Stimulated activated naive B cell treated with anti-CD40 and anti-IgM and Interleukin-4, amounts not matched to agents 10 μg/mL and 1 μg/mL and 100 μg/mL, for 72 hours (primary cell): ENCODE measurements at places on chromosomes 2 and 18.
A peak's percentile ranks its signal among the peaks of the same experiment; 100 is the strongest.

DNA sequence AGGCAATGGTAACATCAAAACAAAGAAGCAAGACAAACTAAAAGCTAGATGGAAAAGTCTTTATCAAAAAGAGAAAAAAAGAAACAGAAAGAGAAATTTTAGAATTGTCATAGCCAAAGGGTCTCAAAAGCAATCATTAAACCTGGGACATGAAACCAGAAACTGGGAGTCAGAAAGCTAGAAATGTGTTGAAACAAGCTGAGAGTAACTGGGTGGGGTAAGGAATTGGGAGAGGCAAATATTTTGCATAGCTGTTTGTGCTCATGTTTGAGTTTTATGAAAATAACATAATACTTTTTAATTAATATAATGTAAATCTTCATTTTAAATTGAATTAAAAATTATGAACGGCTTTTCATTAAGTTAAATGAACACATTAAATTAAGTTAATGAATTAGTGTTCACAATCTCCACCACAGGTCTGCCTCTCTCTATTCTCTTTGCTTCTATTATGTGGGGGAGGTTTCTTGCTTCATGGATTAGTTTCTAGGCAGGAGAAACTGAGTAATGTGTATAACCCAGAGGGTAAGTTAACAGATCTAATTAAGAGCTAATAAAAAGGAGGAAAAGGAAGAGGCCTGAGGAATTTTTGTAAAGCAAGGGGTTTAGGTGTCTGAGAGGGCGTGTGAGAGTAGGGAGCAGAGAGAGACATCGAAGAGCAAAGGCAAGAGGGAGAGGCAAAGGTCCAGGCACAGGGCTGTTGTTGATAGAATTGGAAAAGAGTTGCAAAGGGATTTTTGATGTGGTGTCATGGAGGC is 20.0 kb upstream of the SERPINB2 start:
- no peak for DNase-seq

- no peak for DNase-seq
These were observed 666.3 kb downstream of the TSN start for GRCh38 chr2:122421775-122422174.

GRCh38 chr2:1627628-1628381 is 116.5 kb downstream of the PXDN start:
- DNase-seq, result no peak

GRCh38 chr2:120546048-120546864 is 189.4 kb upstream of the GLI2 start:
- DNase-seq, result no peak

DNA sequence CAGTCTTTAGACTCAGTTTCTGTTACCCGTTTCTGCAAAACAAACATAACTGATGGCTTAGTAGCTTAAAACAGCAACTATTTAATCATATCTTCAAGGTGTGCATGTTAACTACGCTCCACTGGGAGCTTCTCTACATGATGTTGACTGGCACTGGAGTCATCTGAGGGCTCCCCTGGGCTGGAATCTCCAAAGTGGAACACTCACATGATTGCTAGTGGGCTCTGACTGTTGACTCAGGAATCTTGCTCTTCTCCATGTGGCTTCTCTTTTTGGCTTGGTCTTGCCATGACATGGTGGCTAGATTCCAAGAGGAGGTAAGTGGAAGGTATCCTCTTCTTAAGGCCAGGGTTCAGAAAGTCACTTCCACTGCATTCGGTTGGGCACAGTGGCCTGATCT is 160.8 kb downstream of the PMAIP1 start:
- no peak for DNase-seq

- DNase-seq, result no peak
These were observed 136.5 kb upstream of the ETAA1 start for GRCh38 chr2:67260343-67261277.

DNA sequence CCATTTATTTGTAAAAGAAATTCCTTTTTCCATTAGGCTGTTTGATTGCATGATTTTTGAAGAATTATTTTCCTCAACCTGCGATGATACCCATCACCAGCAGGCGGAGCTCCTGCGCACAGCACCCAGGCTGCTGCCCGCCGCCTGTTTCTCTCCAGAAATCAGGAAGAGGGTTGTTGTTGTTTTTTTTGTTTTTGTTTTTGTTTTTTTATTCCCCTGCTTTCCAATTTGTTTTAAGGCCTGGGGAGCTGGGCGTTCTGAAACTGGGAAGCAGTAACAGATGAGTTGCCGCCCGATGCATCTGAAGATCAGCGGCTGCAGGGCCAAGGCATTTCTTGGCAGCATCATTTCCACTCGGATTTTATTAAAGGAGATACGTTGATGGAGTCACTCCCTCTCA is 132.1 kb downstream of the MBP start:
- DNase-seq, result no peak

- peak; percentile 76 for DNase-seq
These were observed 38.6 kb downstream of the ADNP2 start for GRCh38 chr18:80147418-80148325.

GRCh38 chr18:50707855-50708469 is 111.9 kb downstream of the MRO start:
- no peak for DNase-seq

- DNase-seq, result no peak
These were observed 152.6 kb upstream of the TTC39C start for GRCh38 chr18:23861805-23862470.

- DNase-seq, result no peak
These were observed 17.8 kb downstream of the GMCL1 start for GRCh38 chr2:69847068-69847828.

DNA sequence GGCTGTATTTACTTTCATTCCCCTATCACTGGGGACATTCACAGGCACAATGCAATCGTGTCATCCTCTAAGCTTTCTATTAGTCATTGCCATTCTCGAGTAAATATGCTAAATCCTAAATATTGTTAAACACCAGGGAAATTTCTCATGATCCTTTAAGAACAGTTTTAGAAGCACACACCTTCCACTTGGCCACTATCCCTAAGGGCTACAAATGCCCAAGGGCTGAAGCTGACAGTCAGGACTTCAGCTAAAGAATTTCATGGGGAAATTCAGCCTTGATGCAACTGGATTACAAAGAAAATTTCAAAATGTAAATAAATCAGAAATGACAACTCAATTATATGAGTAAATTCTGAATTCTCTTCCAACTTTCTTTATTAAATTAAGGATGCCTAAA is 163.1 kb upstream of the PID1 start:
- no peak for DNase-seq

DNA sequence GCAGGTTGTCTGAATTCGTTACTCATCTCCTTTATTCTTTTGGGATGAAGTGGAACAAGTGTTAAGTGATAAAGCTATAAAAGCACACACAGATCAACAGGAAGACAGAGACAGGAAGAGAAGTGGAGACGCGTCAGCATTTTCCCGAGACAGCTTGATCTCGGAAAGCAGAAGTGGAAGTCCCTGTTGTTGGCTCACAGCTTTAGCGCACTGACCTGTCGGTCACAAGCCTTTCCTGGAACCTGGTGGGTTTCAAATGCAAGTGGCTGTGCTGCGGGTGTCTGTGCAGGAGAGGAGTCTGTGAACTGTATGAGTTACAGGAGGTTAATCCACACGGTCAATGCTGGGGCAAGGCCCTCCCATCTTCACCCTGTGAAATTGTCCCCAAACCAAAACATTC is 116.6 kb upstream of the PELI1 start:
- peak; percentile 72 for DNase-seq

DNA sequence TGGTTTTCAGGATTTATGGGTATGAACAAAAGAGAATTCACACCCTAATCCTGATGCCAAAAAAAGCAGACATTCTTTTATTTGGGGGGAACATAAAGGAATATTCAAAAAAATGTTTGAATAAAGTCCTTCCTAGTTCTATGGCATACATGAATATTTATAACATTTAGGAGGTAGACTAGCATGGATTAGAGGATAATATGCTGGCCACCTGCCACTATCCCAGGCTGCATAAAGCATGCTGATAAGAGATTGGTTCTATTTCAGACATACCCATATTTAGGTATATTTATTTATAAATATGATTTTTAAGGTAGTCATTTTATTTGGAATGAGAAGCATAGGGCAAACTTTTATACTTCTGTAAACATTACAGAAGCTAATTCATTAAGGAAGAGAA is 34.9 kb upstream of the MAP3K20 start:
- no peak for DNase-seq

DNA sequence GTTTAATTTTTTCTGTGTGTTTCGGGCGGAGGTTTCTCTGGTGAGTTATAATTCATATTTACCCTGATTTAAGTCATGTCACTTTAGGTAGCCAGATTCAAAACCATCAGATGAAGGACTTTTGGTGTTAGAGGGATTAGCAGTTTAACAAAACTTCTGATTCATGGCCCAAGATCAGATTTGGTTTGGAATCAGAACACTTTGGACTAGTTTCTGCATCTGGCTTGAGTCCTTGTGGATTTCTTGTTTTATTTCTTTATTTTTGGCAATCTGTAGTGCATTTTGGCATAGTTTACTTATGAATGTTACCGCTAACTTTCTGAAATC is 3.5 kb downstream of the NEDD4L start:
- no peak for DNase-seq

GRCh38 chr2:237701859-237702390 is 74.5 kb downstream of the LRRFIP1 start:
- no peak for DNase-seq

GRCh38 chr2:87996570-87996969 is 19.8 kb downstream of the RNU2-63P start:
- no peak for DNase-seq

GRCh38 chr18:5214583-5215351 is 17.7 kb upstream of the AKAIN1 start:
- no peak for DNase-seq

DNA sequence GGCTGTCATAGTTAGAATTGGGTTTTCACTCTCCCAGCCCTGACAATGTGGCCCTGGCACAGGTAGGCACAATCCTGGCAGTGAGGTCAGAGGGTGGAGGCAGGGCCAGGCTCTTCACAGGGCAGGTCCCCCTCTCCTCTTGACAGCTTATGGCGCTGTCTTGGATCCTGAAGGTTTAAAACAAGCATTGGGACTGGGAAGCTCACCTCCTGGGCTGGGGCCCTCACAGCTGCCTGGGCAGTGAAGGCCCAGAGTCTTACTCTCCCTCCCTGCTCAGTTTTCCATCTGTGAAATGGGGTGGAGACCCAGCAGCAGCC is 23.3 kb downstream of the LBH start:
- no peak for DNase-seq

DNA sequence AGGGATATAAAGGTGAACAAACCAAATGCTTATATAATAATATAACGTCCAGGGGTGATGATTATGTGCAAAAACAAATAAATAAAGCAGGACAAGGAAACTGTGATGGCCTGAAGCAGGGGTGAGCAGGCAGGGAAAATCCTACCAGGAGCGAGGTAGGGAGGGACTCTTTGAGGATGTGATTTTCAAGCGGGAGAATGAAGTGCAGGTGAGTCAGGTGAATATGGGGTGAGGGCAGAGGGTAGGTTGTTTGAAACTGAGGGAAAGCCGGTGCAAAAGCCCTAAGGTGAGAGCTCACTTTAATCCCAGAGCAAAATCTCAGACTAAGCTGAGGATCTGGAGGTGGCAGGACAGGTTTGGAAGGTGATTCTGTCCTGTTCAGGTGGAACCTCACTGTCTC is 40.7 kb downstream of the CYP26B1 start:
- no peak for DNase-seq

DNA sequence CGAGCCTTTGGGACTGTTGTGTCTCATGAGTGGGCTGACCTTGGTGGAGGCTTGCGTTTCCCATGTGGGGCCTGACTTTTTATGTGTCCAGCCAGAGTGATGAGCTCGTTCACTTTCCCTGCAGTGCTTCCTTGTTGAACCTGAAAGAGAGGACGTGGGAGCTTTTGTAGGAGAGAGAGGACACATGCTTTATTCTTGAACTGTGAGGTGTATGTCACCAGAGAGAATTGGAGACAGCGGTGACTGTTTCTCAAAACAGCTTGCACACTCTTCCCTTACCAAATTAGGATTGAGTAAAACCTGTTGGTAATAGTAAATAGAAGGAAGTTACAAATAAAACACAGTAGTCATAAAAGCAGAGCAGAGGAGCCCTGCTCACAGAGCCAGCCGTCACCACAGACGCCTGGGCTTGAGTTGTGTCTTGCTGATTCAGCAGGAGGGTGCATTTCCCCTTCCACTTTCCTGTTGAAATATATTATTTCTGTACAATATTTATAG is 60.7 kb downstream of the INPP4A start:
- DNase-seq, result no peak

- no peak for DNase-seq
These were observed 134.6 kb downstream of the TSN start for GRCh38 chr2:121890041-121890440.

DNA sequence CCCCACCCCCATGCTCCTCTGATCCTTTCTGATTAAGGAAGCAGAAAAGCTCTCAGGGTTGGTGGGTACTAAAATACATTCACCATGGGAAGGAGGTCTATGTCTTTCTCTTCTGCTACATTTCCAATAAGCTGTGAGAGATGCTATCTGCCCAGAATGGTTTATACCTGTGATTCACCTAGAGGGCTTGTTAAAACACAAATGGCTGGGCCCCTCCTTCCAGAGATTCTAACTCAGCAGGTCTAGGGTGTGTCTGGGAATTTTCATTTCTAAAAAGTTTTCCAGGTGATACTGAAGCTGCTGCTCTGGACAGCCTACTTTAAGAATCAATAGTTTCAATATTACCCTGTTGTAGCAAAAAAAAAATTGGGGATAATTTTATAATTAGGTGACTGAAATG is 772.2 kb upstream of the ZEB2 start:
- no peak for DNase-seq

DNA sequence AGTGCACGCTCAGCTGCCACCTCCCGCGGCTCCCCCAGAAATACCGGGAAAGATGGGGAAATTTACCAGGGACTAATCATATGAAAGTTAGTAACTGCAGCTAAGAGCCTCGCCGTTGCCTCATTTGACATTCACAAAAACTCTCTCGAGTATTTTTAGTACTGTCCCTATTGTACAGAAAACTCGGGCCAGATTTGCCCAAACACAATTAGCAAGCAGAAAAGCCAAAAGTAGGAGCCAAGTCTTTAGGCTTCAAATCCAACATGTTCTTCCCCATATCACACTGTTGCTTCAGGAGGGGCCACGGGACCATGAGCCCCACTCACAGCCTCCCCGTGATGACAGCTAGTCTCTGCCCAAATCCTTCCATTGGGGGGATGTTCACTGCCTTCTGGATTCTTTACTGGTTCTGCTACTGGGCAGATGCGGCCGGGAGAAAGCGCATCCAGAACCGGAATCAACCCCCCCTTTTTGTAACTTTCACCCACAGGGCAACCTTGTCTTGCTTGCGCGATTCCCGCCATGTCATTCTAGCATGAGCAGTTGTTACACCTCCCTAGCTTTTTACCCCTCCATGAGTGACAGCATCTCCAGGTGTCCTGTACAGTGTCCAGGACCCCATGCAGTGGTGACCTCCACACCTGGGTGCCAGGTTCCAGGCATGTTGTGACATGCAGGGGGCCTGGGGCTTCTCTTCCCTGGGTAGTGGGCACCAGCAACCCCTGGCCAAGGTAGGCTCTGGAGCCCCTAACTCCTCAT is 35.2 kb downstream of the CENPO start:
- no peak for DNase-seq

DNA sequence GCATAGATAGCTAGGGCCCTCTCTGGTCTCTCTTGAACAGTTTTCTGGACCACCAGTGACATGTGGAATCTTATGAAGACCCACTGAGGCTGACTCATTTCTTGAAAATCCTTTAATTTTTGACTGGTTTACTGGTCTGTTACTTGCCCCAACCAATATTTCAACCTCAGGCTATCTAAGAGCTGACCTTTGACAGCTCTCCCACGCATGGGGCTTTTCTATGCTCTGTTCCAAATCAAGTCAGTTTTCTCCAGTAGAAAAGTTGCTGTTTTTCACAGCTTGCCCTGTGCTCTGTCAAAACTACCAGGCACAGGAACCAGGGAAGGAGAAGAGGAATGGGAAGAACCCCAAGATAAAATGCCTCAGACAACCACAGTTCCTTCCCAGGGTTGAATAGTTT is 46.0 kb upstream of the MTIF2 start:
- no peak for DNase-seq

- DNase-seq, result no peak
These were observed 95.9 kb upstream of the STON1 start for GRCh38 chr2:48434101-48434500.
